Stimulated activated naive CD8-positive, alpha-beta T cell treated with anti-CD3 and anti-CD28 coated beads, Interleukin-15, amount 100 ng/mL, for 72 hours (primary cell): ENCODE measurements at places on chromosomes 11 and 22.
A peak's percentile ranks its signal among the peaks of the same experiment; 100 is the strongest.

- peak; percentile 60 for DNase-seq
Measured at GRCh38 chr11:46380340-46381047, 975 bp upstream of the MDK start.

DNA sequence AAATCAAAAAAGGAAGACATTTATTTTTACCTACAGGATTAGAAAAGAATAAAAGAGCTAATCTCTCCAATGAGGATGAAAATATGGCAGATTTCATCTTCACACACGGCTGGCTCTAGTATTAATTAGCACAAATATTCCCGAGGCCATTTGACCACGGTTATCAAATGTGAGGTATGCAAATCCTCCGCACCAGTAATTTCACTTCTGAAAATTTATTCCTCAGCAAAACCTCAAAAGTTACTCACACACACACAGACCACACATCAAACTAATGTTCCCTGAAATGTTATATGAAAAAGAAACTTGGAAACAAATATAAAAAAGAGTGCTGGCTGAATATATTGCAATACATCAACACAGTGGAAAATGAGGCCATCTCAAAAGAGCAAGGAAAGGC is 32.8 kb downstream of the CELSR1 start:
- no peak for DNase-seq

- peak; percentile 37 for DNase-seq
Measured at GRCh38 chr22:41576877-41577276, 12.8 kb downstream of the PMM1 start.

DNA sequence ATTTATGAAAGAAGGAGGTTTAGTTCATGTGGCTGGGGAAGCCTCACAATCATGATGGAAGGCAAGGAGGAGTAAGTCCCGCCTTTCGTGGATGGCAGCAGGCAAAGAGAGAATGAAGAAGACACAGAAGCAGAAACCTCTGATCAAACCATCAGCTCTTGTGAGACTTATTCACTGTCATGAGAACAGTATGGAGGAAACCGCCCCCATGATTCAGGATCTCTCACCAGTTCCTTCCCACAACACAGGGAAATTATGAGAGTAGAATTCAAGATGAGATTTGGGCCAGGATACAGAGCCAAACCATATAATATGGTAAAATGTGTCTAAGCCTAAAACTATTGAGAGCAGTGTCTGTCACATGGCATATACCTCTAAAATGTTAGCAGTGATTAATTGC is 503.8 kb upstream of the CCDC179 start:
- no peak for DNase-seq

DNA sequence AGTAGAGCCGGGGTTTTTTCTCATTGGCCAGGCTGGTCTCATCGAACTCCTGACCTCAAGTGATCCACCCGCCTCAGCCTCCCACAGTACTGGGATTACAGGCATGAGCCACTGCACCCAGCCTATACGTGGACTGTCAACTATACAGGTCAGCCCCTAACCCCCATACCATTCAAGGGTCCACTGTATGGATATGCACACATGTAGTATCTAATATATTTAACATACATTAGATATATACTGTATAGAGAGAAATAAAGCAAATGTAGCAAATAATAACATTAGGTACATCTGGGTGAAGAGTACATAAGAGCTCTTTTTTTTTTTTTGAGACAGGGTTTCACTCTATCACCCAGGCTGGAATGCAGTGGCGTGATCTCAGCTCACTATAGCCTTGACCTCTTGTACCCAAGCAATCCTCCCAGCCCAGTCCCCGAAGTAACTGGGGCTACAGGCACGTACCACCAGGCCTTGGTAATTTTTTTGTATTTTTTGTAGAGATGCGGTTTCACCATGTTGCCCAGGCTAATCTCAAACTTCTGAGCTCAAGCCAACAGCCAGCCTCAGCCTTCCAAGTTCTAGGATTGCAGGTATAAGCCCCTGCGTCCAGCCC is 1.5 kb upstream of the ATP5MGL start:
- DNase-seq = no peak

- no peak for DNase-seq
Measured at GRCh38 chr11:67023957-67024353, 1.0 kb downstream of the SYT12 start.

DNA sequence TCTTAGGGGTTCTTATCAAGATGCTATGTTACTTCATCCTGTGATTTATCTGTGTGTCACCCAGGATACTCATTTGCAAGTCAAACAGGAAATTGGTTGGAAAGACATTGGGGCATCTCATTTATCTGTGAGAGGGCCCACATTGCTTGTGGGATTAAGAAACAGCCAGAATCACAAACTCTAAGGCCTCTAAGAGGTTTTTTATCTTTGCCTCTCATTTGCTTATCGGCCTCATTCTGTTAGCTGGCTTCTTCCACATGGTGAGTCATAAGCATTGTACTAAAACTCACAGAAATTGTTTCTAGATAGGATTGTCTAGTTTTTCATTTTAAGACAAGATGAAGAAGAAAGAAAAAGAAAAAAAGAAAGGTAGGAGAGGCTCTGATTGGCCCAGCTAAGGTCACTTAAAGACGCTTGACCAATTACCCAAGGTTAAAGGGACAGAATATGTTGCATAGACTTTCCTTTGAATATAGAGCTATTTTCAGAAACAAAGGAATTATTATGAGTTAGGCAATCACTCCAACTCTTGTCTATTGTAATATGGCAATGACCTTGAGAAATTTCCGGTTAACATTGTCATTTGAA is 121.9 kb downstream of the ARHGAP42 start:
- DNase-seq = no peak

DNA sequence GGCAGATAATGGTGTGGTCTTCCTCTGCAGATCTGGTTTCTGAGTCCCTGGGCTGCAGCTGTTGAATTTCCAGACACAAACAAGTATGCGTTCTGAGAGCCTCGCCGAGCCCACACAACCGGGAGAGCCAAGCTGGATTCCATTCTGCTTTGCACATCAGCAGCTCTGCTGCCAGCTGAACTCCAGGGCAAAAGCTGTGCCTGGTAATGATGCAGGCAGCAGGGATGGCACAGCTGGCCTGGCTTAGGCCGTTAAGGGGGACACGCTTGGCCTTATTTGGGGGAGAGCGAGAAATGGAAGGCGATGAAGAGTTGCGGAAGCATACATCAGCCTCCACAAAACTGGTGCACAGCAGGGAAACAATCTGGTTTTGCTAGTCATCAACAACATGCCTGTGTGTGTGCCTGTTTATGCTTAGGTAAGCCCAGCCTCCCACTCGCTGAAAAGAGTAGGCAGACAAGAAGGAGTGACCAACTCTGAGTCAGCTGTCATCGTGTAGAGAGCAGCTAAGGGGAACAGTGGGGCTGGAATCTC is 25.1 kb downstream of the ADAMTS8 start:
- no peak for DNase-seq

DNA sequence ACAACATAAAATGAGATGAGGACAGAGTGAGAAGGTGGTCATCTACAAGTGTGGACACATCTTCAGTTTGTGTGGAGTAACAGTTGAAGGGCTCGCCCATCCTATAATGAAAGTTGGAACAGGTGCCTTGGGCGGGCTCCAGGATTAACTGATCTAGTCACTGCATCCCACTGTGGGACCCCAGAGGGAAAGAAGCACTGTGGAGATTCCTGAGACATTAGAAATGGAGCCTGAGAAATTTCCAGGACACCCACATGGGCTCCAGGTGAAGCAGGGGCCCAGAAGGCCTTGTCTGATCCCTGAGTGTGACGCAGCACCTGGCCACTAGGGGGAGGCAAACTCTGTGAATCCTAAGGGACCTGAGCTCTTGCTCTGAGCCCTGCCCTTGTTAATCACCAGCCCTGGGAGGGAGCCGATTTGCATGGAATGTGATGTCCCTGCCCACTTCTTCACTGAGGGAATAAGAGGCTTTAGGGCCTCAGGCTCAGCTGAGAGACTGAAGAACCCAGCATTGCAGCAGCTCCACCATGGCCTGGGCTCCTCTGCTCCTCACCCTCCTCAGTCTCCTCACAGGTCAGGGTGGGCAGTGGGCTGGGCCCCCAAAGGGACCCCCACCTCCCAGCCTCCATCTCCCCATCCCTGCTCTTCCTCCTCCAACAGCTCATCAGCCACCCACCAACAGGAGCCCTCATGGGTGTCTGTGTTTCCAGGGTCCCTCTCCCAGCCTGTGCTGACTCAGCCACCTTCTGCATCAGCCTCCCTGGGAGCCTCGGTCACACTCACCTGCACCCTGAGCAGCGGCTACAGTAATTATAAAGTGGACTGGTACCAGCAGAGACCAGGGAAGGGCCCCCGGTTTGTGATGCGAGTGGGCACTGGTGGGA is 98.4 kb downstream of the VPREB1 start:
- DNase-seq = peak; percentile 58

DNA sequence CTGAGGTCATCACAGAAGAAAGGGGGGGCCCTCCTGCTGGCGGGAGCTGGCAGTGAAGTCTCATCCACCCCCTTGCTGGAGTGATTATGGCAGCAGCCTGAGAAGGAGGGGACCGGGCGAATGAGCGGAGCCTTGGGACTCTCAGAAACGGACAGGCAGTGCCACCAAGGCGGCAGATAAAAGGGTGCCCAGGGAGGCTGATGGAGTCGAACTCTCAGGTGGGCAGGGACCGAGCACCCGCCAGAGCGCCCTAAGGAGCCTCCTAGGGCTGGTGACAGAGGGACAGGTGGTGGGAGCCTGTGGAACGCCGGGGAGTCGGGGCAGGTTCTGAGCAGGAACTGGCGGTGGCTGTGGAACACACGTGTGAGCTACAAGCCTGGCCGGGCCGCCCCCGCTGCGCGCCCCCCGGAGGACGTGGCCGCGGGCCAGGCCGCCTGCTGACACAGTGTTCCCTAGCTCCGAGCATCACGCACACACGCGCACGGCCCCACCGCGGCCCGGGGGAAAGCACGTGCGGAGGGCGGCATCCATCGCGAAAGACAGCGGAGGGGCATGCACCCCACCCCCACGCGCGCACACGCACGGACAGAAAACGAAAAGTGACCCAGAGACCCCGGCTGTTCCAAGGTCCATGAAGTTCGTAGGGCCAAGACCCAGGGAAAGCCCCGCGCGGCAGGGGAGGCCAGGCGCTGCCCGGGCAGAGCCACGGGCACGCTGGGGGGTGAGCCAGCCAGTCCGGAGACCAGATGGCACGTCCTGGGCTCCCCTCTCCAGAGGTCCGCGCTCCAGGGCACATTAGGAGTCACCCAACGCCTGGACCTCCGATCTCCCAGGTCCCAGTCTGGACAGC is 1.0 kb downstream of the VWCE start:
- peak; percentile 69 for DNase-seq

- no peak for DNase-seq
Measured at GRCh38 chr11:18493310-18493709, 33.4 kb downstream of the TSG101 start.

GRCh38 chr11:76221365-76221764 is 15.1 kb upstream of the WNT11 start:
- no peak for DNase-seq
